Mammary microvascular endothelial cell (primary cell): ENCODE measurements at places on chromosomes 2 and 18. TPM values are rescaled to one million over a fixed set of nuclear protein-coding genes. Genes with fewer than 3 reads are reported as not detected.

SOWAHC gene
- 3.6 and 5.3 TPM in 2 replicates for total RNA-seq

ANKRD30BL gene
- total RNA-seq = not detected in 2 replicates

DTNA gene
- 3.4 and 4.9 TPM in 2 replicates for total RNA-seq

SCYGR2 gene
- total RNA-seq = not detected in 2 replicates

MYCN gene
- 0.39 and 0.73 TPM in 2 replicates for total RNA-seq

MEP1B gene
- total RNA-seq = not detected in 2 replicates

TMEM198 gene
- not detected in 2 replicates for total RNA-seq

HOXD12 gene
- not detected in 2 replicates for total RNA-seq

CDKL4 gene
- 0.74 and 1.1 TPM in 2 replicates for total RNA-seq

SPEG gene
- 0.05 TPM in 1 of 2 replicates, not detected in the other for total RNA-seq

UGT1A6 gene
- not detected in 2 replicates for total RNA-seq
